ENCODE measurements at places on chromosomes 1 and 21.

DNA sequence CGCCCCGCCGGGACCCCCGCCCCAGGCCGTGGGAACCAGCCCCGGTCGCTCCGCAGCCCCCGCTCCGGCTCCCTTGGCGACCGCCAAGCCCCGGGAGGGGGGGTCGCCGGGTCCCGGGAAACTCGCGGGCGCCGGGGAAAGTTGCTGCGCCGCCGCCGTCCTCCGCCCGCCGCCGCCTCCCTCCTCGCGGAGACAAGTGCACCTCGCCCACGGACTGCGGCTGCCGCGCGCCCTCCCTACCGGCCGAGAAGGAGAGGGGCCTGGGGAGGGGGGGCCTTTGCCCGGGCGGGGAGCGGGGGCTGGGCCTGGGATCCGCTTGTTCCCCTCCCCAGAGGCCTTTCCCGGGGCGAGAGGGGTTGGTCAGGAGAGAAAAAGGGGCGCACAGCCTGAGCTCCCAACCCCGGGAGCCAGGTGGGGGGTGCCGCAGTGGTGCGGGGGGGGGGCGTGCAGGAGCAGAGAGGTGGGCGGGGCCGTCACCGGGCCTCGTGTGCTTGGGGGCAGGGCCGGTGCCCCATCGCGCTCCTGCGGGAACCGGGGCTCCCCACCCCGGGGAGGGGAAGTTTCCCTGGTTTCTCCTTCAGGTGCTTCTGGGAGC, 592 bp downstream of the AGRN start:
- no peak for DNase-seq

DNA sequence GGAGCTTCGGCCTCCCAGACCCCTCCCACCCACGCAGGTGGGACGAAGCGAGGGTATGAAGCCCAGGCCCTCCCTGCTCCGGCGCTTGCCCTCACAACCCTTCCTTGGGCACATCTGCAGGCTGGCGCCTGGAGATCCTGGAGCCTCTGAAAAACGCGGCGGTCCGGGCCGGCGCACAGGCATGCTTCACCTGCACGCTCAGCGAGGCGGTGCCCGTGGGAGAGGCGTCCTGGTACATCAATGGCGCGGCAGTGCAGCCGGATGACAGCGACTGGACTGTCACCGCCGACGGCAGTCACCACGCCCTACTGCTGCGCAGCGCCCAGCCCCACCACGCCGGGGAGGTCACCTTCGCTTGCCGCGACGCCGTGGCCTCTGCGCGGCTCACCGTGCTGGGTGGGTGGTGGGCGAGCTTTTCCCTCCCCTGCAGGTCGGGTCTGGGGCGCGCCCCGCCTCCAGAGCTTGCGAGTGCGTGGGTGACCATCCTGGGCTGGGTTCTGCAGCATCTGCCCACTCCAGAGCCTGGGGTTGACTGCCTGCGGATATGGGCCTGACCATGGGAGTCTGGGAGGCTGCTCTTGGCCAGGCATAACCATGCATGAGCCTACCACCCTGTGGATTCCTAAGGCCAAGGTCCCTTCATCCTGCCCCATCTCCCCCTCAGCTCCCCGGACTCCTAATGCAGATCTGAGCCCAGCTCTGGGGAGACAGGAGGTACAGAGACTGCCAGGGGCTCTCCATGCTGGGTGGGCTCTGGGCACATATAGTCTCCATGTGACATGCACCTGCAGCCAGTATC, 89.8 kb downstream of the TRIM11 start:
- DNase-seq = no peak

DNA sequence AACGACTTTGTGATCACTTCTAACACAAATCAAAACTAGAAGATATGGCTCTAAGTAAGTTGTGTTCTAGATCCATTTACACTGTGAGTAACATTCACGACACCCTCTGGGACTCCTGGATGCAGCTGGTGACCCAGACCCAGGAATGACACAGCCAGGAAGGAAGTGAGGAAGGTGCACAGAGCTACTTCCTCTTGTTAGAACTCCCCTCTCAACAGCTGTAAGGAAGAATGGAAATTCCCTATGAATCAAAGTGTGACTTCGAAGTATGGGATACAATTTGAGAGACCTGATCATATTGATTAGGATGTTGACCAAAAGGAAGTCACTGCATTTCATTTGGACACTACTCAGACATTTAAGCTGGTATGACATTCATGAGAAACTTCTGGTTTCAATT, 185.3 kb downstream of the NRIP1 start:
- no peak for DNase-seq

DNA sequence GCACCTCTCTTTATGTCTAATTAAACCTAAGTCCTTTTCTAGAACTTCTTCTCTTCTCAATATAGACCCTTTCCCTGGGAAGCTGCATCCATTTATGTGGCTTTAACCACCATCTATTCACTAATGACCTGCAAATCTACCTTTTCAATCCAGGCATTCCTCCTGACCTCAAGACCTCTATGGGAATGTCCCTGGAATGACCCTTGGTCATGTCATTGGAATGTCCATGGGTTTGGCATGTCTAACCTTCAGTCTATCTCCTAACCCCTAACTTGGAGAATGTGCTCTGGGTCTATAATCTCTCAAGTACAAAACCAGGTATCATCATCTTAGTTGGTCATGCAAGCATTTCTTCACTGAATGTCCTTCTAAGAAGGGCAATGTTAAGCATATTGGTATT, 196.1 kb downstream of the KCNH1 start:
- no peak for DNase-seq

DNA sequence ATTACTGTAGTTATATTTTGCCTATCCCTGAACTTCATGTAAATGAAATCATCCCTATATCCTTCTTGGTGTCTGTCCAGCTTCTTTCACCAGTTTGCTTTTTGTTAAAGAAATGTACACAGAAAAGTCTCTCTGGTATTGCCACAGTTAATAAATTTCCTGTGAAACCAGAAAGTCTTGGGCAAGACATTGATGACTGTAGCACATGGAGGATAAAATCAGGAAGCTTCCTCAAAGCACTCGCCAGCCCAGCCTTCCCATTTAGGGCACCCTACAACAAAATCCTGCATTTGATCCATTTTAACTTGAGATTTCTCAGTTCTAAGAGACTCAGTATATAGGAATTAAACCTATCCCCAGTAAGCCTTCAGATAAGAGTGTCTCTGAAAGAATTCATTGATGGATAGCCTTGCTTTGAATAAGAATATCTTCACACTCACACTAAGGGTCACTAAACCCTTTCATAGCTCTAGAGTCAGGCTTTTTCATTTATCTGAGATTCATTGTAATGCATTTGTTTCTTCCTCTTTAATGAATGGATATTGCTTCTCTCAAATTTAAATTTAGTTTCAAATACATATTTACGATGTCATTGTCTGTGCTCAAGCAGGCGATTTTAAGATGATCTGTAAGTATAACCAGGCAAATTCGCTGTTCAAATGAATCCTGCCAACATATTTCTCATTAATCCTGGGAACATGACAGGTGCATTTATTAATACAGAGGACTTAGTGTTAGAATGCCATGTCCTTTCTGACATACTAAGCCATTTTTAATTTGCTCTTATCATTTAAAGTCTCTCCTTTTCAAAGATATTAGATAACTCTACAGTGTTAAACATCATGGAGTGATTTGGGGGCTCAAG, 153.1 kb downstream of the GRIK1 start:
- DNase-seq = no peak

- DNase-seq = no peak
These were observed 284.7 kb downstream of the CAMTA1 start for GRCh38 chr1:7069931-7070330.

DNA sequence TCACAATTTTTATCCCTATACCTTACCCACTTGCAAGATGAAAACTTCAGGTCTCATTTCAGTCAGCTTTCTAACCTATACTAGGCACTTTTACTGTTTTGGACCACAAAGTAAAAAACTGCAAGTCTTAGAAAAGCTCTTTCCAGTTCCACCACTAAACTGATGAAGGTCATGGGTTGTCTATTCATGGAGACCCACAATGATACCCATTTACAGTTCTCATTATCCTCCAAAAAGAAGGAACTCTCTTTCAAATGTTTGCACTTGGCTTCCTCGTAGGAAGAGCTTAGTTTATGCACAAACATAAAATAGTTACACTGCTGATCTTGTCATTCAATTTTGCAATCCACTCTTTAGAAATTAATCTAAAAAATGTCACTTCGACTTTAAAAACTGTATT, 9.3 kb downstream of the ZNF281 start:
- no peak for DNase-seq

DNA sequence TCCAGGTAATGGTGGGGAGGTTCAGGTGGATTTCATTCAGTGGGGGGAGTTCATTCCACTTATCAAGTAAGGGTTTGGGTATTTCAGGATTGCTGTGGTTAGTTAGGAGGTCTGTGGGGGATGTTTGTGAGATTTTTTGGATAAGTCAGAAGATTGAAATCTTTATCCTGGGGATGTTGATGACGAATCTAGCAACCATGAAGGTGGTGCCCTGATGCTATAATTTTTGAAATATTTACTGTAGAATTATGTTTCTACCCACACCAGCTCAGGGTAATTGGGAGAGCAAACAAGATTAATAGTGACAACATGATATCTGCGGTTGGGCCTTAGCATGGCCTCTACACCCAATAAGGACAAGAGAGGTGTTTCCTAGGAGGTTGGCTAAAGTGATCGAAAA, 28.3 kb downstream of the SUCO start:
- no peak for DNase-seq

DNA sequence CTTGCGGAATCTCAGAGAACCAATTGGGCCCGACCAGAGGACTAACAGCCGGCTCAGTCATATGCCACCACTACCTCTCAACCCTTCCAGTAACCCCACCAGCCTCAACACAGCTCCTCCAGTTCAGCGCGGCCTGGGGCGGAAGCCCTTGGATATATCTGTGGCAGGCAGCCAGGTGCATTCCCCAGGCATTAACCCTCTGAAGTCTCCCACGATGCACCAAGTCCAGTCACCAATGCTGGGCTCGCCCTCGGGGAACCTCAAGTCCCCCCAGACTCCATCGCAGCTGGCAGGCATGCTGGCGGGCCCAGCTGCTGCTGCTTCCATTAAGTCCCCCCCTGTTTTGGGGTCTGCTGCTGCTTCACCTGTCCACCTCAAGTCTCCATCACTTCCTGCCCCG, 49.8 kb downstream of the ACP6 start:
- no peak for DNase-seq

DNA sequence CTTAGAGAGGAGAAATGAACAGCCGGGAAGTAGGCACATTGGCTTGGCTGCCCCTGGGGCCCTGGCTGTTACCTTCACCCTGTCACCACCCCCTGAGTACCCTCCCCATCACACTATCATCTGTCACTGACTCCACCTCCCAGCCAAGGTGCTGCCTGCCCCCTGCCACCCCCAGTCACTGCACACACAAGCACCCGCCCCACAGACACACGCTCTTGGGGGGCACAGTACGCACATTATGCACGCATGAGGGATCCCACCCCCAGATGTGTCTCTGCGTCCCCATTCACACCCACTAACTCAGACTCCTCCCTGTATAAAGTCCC, 223.3 kb downstream of the PTPRU start:
- no peak for DNase-seq

DNA sequence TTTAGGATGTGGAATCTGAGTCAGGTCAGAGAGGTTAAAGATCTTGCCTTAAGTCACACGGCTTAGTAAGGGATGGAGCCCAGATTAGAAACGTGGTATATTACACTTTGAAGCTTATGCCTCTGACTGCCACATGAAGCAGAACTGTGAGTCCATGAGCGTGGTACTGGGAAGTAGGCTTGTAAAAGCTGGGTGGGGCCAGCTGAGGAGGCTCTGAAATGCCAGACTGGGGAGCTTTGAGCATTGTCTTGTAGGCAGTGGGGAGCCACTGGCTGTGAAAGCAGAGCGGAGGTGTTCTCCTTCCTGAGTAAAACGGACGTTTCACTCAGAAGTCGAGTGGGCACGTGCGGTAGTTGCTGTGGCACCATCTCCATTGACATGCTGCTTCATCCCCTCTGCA, 72.6 kb upstream of the USP24 start:
- no peak for DNase-seq

- no peak for DNase-seq
These were observed 52.0 kb downstream of the OLIG1 start for GRCh38 chr21:33121715-33122475.

DNA sequence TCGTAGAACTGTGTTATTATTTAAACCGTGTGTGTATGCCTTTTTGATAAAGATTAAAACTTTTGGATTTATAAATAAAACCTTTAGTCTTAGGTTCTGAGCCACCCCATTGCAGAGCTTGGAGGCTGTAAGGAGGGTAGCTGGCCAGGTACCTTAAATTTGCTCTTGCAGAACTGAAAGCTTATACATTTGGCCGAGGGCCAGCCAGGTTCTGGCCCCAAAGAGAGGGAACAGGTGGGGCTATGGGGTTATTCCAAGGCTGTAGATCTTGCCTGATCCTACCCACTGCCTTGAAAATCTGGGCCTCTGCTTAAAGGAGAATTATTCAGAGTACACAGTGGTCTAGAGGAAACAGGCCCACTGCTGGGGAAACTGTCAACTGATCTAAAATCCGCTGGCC, 59.6 kb downstream of the CAMK2N1 start:
- DNase-seq = no peak

DNA sequence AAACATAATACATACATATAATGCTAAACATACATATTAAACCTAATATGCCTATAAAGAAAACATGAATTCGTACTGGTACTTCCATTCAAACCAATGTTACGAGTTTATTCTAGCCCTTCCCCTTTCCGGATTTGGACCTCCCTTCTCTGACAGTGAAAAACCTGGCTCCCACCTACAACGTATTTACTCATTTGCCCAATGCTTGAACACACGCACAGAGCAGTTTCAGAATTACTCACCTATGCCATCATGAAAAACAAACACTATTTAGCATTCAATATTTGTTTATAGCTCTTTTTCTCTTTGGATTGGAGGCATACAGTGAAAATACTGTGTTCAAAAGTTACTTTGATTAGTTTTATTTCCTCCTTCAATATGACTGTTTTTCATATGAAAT, 204.4 kb downstream of the LMX1A start:
- DNase-seq = no peak

DNA sequence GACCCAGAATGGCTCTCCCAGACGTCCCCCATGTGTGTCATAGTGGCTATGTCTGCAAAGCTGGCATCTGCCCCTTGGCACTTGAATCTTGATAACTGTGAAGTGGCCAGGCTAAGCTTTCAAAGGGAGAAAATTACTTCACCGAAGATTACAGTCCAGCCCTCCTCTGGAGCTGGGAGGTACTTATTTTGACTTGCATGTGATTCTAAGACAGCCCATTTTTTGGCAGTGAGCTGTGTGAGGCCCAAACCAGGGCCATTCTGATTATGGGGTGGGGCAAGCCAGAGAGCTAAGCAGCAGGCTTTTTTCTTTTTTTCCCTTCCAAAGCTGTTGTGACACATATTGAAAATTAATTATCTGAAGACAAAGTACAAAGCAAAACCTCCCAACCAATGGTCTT, 42.1 kb upstream of the C8B start:
- DNase-seq = no peak

GRCh38 chr1:172967936-172968335, 82.8 kb downstream of the TNFSF18 start:
- DNase-seq = no peak
